ENCODE measurements at places on chromosomes 3 and 15.

DNA sequence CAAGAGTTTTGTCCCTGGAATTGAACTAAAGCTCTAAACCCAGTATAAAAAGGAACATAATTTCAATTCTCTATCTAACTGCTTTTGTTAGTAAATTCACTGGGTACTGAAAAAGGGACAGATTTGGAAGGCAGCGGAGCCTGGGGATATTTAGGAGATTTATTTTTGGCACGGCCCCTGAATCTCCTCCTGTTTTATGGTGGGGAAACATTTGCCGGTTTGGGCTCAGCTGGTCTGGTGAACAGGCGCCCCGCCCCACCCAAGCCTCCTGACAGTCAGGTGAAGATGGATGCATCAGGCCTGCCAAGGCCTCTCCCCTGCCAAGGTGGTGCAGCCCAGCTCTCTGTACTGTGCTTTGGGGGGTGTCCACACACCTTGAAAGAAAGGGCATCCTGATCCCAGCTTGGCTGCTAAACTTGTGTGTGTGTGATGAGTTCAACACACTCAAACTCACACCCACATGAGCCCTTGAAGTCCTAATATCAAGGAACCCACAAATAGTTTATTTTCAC, 46.3 kb downstream of the EBLN2 start:
- no peak for DNase-seq

- no peak for DNase-seq
Observed at GRCh38 chr3:161740421-161740820, 243.8 kb downstream of the OTOL1 start.

DNA sequence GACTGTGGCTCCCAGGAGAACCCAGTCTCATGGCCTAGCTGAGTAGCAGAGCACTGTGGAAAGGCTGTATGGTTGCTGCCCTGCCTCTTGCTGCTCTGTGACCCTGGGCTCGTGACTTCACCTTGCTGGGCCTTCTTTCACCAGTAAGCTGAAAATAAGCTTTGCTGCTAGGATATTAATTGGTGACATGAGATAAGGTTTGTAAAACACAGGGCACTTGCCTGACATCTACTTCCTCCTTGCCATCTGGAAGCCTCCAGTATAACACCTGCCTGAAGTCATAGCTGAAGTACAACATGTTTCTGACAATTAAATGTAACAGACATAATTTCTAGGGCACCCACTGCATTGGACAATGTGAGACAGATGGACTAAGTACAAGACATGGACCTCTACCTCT, 53.6 kb downstream of the CLEC3B start:
- DNase-seq: no peak

DNA sequence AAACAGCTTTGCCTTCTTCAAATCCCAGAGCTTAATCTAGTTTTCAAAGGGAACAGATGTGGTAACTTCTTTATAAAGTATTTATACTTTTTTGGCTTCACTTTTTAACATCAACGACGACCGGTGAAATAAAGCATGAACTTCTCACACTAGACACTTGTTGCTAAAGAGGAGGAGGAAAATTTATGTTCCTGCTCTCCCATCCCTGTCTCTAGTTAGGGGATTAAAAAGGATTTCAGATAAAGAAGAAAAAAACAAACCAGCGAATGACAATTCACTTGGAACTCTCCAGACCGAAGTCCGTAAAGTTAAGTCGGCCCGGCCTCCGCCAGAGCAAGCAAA, 672 bp downstream of the NEDD4 start:
- no peak for DNase-seq

GRCh38 chr15:25688166-25688565, 175.0 kb downstream of the ATP10A start:
- no peak for DNase-seq

GRCh38 chr15:65577129-65577996, 33.6 kb downstream of the INTS14 start:
- DNase-seq: no peak

DNA sequence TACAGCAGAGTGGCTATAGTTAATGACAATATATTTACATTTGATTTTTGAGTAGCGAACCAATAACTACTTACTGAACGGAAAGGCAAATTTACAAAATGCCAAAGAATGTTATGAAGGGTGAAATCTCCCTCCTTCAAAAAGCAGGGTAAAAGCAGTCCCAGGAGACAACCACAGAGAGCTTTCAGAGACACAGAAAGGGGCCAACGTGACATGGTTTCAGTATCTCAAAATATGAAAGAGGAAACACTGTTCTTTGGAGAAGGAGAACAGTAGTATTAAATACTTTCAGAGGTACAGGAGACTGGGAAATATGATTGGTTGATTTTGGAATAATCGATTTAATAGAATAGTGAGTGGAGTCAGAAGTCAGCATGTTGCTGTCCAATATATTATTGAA, 52.3 kb upstream of the ROBO1 start:
- DNase-seq: no peak

GRCh38 chr15:74541494-74542165, 610 bp downstream of the ARID3B start:
- DNase-seq: peak; percentile 21

DNA sequence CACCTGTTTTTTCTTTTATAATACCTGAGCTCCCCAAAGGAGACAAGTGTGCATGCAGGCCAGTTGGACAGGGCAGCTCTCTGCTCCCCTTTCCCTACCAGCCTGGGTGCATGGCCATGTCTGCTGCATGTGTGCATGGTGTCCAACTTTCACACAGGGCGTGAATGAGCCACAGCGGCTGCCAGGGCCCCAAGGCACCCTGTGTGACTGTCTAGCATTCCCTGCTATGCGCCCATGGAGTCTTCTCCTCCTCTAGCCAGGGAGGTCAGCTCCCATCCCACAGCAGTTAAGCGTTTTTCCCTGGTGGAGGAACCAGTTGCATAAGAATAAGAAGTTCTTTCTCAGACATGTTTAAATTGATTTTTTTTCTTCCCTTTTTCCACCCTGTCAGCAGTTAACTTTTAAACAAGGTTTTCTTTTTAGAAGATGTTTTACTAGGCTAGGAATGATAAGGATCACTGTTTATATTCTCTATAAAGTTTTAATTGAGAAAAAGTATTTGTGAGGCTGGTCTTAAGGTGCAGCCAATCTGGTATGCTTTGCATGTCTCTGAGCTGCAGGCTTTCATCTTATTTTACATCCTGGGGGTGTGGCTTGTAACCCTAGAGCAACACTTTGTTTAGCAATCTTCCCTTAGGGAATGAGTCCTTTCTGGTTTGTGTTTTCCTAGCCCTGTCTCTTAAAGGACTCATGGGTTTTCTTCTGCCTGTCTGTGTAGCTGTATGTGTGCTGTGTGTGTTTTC, 20.5 kb upstream of the OR5H1 start:
- no peak for DNase-seq

DNA sequence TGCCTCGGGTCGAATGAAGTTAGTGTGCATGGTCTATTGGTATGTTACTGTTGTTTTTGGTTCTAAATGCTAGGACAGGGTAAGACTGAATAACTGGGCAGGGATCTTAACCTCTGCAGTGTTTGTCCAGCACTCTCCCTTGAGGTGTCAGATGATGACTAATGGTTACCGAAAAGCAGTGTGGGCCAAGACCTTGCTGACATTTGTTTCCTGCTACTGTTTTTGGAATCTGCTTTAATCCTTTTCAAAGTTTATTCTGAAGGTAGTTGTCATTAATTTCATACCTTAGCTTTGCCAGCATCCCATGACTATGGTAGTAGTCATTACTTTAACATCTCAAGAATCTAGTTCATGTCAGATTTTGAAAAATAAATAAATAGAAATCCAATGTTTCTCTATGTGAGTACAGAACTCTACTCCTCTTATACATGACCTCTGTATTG, 117.0 kb downstream of the P3H2 start:
- no peak for DNase-seq

GRCh38 chr3:153973722-153974265, 147.4 kb upstream of the ARHGEF26 start:
- no peak for DNase-seq

DNA sequence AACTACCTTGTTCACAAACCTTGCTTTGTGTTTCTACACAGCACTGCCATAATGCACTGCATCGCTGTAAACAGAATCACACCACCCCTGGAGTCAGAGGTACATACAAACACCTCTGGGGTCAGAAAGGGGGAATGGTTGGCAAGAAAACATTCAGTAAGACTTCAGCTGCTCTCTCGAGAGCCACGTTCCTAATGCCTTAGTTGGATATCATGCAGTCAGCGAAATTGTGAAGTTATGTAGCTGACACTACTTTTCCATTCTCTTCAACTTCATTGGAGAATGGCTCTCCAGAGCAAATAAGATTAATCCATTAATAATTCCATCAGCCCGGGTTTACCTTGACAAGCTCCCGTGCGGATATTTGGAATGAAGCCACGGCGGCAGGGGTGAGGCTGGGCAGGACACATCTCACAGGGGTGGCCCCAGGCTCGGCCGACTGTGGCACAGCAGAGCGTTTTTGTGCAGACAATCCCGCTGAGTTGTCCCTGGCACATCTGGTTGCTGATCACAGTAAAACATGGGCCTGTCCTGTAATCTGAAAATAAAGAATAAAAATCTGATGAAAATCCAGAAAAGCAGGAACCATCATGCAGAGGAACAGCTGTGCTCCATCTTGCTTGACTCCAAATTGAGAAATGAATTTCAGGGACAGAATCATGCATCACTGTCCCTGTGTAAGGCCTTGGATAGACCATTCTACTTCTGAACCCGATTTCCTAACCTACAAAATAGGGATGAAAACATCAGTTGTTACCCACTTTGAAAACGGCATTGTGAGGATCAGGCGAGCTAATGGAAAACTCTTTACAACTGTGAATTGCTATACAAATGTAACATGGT, 108.0 kb downstream of the FBN1 start:
- no peak for DNase-seq

DNA sequence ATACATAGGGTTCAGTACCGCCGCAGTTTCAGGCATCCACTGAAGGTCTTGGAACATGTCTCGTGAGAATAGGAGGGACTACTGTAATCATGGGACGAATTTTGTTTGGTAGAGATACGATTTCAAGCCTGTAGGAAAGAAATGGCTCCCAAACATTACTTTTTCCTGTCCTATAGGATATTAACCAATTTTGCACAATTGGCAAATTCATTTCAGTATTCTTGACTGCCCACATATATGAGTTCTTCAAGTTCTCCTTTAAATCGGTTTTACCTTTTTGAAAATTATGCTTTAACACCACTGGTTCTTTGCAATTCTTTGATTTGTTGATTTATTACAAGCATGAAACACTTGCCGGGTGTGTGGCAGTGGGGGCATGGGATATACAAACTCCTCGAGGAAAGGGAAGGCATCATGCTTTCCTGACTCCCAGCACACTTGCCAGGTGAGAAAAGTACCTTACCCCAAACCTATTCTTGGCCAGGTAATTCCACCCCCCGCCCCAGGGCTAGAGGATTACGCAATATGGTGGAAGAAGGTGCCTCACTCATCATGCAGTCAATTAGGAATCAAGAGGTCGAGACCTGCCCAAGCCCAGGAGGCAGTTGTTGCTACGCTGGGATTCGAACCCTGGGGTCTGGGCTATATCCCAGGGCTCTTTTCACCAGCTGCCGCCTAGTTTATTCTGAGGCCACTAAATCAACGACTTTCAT, 584 bp upstream of the LARS2 start:
- no peak for DNase-seq

- no peak for DNase-seq
Observed at GRCh38 chr3:4805662-4806061, 173.6 kb upstream of the BHLHE40 start.

DNA sequence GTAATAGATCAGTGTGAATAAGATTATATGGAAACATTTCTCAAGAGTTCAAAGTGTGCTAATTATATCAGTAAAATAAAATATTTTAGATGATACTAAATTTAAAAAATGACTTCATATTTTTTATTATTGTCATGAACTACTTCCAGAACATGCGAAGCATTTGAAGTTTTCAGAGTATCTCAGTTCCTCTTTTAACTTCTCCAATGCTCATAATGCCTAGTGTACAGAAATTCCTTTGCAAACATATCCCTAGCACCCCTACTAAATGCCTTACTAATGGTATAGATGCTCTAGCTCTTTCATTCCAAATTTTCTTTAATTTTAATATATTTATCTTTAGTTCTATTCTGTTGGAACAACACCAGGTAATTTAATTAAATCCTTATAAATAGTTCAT, 580.4 kb downstream of the CADM2 start:
- DNase-seq: no peak

GRCh38 chr3:195182470-195182795, 88.5 kb downstream of the XXYLT1 start:
- DNase-seq: no peak

GRCh38 chr15:100802421-100803170, 77.0 kb upstream of the ALDH1A3 start:
- no peak for DNase-seq

GRCh38 chr3:175411946-175412345, 552.8 kb downstream of the NAALADL2 start:
- DNase-seq: no peak

DNA sequence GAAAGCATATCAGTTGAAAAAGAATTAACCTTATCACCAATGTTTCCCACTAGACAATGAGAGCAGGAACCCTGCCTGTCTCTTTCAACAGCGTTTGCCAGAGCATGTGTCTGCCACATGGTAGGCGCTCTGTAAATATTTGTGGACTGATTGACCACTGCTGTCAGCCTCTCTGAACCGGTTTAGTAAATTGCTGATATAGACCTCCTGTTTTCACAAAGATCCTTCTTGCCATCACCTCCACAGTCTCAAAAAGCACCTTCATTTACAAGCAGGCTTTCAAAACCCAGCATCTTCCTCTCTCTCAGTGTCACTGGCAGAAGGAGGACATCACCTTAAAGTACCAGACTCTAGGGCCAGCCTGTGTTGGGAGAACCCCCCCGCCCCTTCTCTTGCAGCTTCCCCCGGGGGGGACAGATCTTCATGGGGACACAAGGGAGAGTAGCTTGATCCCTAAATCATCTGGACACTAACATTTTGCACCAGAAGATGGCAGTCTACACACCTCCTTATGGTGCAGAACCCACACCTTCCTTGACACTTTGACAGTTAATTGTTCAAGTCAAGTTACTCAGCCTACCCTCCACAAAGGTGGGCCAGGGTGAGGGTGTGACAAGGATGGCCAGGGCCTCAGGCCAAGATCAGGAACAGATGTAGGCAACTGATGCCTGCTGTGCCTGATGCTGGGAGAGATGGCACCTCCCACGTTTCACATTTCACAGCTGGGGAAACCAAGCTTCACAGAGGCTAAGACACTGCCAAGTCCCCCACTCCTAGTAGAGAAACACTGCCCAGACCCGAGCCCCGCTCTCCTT, 37.8 kb upstream of the USP3 start:
- no peak for DNase-seq

- no peak for DNase-seq
Observed at GRCh38 chr3:45261333-45262110, 35.4 kb upstream of the TMEM158 start.

DNA sequence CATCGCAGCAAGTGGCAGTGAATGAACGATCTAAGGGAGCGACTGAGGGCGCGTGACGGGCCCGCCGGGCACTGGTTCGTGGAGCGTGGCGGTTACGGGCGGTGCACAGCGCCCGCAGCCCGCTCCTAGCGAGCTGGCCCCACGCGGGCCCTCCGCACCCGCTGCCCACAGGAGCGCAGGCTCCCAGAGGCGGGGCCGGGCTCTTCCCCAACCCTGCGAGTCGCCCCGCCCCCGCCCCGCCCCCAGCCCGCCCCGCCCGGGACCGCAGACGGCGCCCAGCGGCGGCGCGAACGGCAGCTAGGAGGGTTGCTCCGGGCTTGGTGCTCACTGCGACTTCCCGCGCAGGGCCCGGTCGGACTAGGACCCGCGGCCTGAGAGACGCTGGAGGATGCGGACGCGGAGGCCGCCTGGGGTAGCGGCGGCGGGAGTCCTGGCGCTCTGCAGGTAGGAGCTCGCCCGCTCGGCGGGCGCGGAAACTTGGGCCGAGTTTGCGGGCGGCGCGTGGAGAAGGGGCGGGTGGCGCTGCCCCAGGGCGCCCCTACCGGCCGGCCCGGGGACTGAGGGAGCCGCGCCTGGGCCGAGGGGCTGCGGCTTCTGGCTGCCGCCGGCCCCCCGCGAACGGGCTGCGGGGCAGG, at the start of gene C15orf39:
TSS of gene C15orf39 (plus strand) at position 267 of the 635 bp plus-strand sequence. CDS start 4,167 bp downstream, outside the sequence.
- DNase-seq: peak; percentile 45
